ENCODE measurements at places on chromosomes 12 and 14. TPM values are rescaled to one million over a fixed set of nuclear protein-coding genes. Genes with fewer than 3 reads are reported as not detected.

LRRK2 gene
- total RNA-seq = 0.21 TPM

AKAP6 gene
- total RNA-seq = 1.3 TPM

FAM90A1 gene
- total RNA-seq = 0.40 TPM

MYO1A gene
- total RNA-seq = 1.3 TPM

NEUROD4 gene
- not detected for total RNA-seq

HOXC9 gene
- total RNA-seq = not detected

GLIPR1L1 gene
- not detected for total RNA-seq

ATG2B gene
- 15.9 TPM for total RNA-seq

BEGAIN gene
- 6.6 TPM for total RNA-seq

SAMD4A gene
- 4.7 TPM for total RNA-seq

OVCH1 gene
- not detected for total RNA-seq

ANO2 gene
- total RNA-seq = not detected

- no peak for DNase-seq
Measured at GRCh38 chr12:111445726-111446581, 40.2 kb downstream of the SH2B3 start.

GRCh38 chr14:77613201-77613600 lies 3.2 kb downstream of the SPTLC2 start:
- no peak for DNase-seq

DNA sequence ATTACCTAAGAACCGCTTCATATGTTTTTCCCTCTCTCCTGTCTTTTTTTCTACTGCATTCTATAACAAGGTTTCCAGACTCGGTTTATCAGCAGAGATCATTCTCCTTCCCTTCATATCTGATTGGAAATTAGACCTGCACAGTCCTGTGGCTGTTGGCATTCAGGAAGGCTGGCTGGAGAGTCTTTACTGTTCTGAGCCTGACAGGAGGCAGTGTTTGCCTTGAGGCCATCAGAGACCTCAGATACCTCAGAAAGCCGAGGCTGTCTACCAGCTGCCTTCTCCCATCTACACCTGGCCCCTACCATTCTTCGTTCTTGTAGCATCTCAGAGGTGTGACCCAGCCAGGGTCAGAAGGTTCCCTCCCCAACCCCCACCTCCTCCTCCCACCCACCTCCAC lies 182.0 kb downstream of the CAND1 start:
- DNase-seq = no peak

- no peak for DNase-seq
Measured at GRCh38 chr14:103103461-103104388, 9.2 kb downstream of the EXOC3L4 start.

DNA sequence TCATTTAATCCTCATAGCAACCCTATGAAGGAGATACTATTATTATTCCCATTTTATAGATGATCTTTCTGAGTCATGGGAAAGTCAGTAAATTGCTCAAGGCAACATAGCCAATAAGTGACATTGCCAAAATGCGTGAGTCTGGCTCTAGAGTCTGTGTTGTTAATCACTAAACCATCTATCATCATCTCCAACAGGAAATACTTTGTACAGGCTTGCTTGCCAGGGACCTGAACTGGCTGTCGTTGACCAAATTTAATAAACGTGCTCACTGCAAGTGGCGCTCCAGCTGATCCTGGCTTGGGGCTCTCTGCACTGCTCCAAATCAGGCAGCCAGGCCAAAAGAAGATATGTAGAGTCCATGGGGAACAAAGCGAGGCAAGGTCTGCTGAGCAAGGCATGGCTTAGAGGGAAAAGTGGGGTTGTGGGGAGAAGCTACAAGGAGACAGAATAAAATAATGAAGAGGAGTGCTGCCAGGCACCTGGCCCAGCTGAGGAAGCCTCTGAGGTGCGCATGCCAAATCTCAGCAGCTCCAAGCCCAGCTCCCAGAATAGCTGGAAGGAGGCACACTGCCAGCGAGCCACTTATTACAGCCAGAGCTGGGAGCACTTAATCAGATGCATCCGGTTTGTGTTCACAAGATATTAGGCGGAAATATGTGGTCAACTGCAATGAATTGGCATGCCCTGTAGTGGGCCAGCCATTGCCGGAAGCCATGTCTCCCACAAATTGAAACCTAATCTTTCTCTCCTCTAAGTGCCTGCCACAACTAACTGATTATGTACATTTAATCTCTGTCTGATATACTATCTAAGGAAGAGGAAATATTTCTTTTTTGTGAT lies 43.3 kb upstream of the PTPRO start:
- no peak for DNase-seq

DNA sequence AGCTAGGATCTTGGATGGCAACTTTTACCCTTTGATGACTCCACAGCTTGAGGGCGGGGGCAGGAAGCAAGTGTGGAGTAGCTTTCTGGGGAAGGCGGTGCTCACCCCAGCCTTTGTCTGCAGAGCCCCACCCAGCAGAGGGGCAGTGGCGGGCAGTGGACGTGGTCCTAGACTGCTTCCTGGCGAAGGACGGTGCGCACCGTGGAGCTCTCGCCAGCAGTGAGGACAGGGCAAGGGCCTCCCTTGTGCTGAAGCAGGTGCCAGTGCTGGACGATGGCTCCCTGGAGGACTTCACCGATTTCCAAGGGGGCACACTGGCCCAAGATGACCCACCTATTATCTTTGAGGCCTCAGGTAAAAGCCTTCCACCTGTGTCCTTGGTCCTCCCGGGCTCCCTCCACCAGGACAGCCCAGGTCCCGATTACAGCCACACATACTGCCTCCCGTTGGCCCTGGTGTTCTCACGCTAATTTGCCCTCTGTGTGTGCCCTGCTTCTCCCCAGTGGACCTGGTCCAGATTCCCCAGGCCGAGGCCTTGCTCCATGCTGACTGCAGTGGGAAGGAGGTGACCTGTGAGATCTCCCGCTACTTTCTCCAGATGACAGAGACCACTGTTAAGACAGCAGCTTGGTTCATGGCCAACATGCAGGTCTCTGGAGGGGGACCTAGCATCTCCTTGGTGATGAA lies 1.2 kb downstream of the TAPBPL start:
- no peak for DNase-seq

GRCh38 chr14:78950649-78951048 lies 780.5 kb downstream of the NRXN3 start:
- DNase-seq = no peak

DNA sequence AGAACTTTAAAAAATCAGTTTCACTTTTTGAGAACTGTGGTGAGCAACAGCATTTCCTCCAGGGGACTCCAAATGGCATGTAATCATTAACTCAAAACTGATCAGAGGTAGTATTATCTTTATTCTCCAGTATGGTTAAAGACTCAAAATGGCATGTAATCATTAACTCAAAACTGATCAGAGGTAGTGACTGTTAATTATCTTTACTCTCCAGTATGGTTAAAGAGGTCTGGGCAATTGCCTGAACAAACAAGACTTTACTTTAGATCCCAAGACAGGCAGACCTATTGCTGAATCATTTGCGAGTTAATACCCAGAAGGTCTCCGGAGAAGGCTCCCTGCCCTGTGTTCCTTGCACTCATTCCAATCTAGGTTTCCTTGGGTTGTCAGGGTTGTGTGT lies 6.6 kb upstream of the ACADS start:
- no peak for DNase-seq

DNA sequence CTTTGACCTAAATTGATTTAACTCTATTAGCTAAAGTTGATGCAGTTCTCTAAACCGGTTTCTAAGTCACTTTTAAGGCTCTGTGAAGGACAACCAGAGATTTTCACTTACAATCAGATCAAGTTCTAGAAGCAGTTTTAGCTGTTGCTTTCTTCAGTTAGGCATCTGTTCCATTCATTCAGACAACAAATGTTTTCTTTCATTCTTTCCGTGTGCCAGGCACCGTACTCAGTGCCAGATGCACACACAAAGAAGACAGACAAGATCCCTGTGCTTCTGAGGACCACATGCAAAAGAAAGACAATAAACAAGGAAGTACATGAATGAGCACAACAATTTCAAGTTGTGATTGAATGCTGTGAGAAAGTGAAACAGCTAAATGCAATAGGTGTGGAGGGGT lies 11.1 kb upstream of the EGLN3 start:
- DNase-seq = no peak

- DNase-seq = no peak
Measured at GRCh38 chr12:1912580-1913376, 5.7 kb downstream of the CACNA2D4 start.

- DNase-seq = no peak
Measured at GRCh38 chr12:1220127-1221092, 229.4 kb downstream of the ERC1 start.

GRCh38 chr14:27056586-27056985 lies 458.8 kb upstream of the NOVA1 start:
- DNase-seq = no peak

GRCh38 chr12:94103986-94104385 lies 44.4 kb upstream of the PLXNC1 start:
- DNase-seq = no peak

DNA sequence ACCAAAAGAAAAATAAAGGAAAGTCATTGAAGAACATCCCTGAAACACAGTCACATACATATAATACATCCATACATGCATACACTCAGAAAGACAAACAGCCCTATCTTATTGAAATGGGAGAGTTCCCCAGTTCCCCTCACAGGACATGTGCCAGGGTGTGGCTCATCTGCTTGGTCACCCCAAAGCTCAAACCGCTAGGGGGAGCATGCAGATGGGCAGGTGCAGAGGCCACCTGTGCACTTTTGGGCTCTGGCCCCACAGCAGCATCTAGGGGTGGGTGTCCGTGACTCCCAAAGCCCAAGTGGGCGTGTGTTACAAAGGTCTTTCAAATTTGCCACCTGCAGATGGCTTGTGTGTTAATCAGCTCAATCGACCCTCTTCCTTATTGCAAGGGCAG lies 75.2 kb downstream of the CMAS start:
- DNase-seq = peak; percentile 21

GRCh38 chr12:105854071-105854470 lies 284.7 kb downstream of the NUAK1 start:
- DNase-seq = no peak

Data from activated naive CD8-positive, alpha-beta T cell treated with anti-CD3 and anti-CD28 coated beads for 36 hours (primary cell).